ENCODE measurements at places on chromosomes 12 and 14.

DNA sequence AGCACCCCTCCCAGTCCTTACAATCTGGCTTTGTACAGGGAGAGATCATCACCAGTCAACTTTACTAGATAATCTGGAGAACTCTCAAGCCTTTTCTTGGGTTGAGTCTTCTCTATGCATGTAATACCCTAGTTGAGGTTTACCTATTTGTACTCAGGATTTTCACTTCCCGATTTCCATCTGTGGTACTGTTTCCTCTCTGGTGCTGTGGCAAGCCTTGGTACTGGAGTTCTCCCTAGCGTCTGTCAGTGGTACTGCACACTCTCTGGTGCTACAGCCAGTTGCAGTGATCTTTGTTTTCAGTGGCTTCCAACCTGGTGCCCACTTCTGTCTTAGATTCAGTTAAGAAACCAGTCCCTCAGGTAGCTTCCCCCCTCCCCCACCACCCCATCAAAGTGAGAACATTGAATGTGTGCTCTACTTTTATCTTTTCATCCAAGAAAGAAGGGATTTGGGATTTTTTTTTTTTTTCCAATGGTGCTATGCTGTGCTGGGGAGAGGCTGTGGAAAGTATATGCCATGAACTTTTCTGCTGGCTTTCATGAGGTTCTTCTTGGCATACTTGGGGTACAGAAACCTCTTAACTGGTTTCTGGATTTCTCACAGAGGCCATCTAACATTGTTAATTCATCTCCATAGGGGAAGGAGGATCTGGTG lies 69.4 kb upstream of the EVL start:
- DNase-seq = peak; percentile 45

- no peak for DNase-seq
Measured at GRCh38 chr12:127656266-127656665, 610.7 kb upstream of the TMEM132C start.

DNA sequence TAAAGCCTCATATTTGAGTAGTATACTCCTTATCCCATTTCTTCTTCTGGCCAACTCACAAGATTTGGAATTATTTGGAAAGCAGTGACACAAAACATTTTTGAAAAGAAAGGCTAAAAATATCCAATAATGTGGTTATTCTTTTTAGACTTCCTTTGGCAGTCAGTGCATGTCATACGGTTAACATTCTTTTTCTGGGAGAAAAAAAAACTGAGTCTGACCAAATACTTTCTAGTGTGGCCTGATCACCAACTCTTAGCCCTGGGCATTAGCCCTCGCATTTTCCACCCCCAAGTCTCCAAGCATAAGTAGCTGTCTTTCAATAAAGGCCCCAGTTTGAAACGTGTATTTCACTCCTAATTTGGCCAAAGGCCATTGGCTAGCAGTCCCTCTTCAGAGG lies 5.9 kb downstream of the RASSF3 start:
- DNase-seq = no peak

GRCh38 chr14:31283153-31283552 lies 75.6 kb upstream of the HECTD1 start:
- no peak for DNase-seq

- no peak for DNase-seq
Measured at GRCh38 chr14:88503754-88504406, 50.9 kb downstream of the PTPN21 start.

DNA sequence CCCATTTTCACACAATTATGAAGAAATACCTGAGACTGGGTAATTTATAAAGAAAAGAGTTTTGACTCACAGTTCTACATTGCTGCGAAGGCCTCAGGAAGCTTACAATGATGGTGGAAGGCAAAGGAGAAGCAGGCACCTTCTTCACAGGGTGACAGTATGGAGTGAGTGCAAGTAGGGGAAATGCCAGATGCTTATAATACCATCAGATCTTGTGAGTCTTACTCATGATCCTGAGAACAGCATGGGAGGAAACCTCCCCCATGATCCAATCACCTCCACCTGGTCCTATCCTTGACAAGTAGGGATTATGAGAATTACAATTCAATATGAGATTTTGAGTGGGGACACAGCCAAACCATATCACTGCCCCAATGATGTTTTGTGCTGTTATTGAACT lies 189.3 kb upstream of the CRY1 start:
- no peak for DNase-seq

DNA sequence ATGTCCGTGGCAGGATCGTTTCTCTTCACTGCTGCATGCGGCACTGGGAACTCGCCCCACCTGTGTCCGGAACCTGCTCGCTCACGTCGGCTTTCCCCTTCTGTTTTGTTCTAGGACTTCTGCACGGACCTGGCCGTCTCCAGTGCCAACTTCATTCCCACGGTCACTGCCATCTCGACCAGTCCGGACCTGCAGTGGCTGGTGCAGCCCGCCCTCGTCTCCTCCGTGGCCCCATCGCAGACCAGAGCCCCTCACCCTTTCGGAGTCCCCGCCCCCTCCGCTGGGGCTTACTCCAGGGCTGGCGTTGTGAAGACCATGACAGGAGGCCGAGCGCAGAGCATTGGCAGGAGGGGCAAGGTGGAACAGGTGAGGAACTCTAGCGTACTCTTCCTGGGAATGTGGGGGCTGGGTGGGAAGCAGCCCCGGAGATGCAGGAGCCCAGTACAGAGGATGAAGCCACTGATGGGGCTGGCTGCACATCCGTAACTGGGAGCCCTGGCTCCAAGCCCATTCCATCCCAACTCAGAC lies 1.2 kb downstream of the FOS start:
- no peak for DNase-seq

- DNase-seq = no peak
Measured at GRCh38 chr14:46054526-46054925, 597.1 kb downstream of the RPL10L start.

Measured in stimulated activated CD8-positive, alpha-beta memory T cell treated with anti-CD3 and anti-CD28 coated beads, Interleukin-12 subunit alpha, Interleukin-12 subunit beta, amount 100 ng/mL, for 1 hour (primary cell).